CD4-positive, alpha-beta T cell treated with Interleukin-17A for 1 hour (primary cell): ENCODE measurements at places on chromosomes 6 and 20.
A peak's percentile ranks its signal among the peaks of the same experiment; 100 is the strongest.

GRCh38 chr6:95159557-95159956 lies 417.8 kb upstream of the MANEA start:
- DNase-seq, result no peak

- no peak for DNase-seq
Observed at GRCh38 chr20:57611586-57612311, 8.5 kb downstream of the ZBP1 start.

GRCh38 chr20:15814911-15815310 lies 758.3 kb downstream of the KIF16B start:
- DNase-seq, result no peak

- DNase-seq, result no peak
Observed at GRCh38 chr6:72789145-72789544, 167.3 kb downstream of the KCNQ5 start.

DNA sequence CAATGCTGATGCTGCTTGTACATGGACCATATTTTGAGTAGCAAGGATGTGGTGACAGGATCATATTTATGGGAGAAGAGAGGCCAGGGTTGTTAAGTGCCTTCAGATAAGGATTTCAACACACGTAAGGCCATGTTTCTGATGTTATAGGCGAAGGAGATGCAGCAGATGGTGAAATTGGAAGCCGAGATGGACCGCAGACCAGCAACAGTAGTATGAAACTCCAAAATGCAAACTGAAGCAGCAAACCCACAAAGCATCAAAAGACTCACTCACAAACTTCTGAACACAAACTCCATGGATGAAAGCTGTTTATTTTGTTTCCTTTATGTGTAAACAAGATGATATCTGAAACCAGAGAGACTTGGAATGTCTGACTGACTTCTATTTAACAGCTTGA lies 35.6 kb upstream of the LAMP5 start:
- no peak for DNase-seq

DNA sequence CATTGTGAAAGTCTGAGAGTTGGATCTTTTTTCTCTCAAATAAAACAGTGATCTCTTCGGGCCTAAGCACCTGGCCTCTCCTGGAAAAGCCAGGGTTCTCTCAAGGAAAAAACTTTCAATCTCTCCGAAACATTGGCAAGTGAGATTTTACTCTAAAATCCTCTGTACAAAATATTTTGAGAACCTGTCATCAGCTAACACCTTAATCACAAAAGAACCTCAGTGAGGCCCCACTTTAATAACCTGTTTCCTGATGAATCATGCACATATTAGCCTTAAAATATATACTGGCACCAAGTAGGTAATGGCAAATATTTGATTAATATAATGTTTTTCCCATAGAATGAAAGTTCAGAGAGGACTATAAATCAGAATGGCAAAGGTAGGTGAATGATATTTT lies 177.9 kb downstream of the FRK start:
- DNase-seq, result no peak

- DNase-seq, result no peak
Observed at GRCh38 chr20:2361035-2361593, 19.6 kb upstream of the TGM6 start.

DNA sequence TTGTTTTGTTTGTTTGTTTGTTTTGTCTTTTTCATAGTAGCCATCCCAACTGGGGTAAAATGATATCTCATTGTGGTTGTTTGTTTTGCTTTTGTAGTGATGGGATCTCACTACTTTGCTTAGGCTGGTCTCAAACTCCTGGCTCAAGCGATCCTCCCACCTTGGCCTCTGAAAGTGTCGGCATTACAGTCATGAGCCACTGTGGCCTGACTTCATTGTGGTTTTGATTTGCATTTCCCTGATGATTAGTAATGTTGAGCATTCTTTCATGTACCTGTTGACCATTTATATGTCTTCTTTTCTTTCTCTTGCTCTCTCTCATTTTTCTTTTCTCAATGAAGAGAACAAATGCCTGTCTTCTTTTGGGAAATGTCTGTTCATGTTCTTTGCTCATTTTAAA lies 30.8 kb upstream of the HLA-DOA start:
- no peak for DNase-seq

DNA sequence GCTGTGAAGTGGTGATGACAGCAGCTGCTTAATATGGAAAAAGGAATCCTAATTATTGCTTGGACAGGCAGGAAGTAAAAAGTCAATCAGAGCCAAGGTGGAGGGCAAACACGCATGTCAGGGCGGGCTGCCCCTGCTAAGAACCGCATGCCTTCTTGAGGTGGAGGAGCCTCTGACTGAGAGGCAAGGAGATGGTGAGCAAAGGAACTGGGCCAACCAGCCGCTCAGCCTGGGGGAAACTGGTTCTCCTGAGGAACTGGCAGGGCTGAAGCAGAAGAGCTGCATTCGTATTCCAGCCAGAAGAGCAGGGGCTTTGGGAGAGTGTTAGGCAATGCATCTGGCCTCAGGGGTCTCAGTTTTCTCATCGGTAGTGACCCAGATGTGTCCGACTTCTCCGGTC lies 13.1 kb upstream of the MLN start:
- DNase-seq, result no peak

GRCh38 chr6:3635482-3635881 lies 116.0 kb downstream of the PXDC1 start:
- DNase-seq, result no peak

DNA sequence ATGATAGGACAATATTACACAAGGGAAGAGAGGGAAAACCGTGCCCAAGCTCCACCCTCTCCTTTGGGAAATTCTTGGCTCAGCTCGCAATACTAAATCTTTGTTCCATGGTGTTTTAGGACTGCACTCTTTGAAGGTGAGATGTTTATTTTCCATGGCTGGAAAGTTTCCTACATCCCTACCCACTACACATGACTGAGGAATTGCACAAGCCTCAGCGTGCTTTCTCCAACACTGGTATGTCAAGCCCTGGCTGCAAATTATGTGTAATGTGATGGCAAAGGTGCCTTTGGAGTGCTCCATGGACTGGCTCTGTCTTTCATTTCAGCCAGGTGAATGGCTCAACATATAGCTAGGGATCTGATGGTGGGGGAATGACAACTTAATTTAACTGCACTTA lies 134.3 kb downstream of the ISM1 start:
- no peak for DNase-seq

DNA sequence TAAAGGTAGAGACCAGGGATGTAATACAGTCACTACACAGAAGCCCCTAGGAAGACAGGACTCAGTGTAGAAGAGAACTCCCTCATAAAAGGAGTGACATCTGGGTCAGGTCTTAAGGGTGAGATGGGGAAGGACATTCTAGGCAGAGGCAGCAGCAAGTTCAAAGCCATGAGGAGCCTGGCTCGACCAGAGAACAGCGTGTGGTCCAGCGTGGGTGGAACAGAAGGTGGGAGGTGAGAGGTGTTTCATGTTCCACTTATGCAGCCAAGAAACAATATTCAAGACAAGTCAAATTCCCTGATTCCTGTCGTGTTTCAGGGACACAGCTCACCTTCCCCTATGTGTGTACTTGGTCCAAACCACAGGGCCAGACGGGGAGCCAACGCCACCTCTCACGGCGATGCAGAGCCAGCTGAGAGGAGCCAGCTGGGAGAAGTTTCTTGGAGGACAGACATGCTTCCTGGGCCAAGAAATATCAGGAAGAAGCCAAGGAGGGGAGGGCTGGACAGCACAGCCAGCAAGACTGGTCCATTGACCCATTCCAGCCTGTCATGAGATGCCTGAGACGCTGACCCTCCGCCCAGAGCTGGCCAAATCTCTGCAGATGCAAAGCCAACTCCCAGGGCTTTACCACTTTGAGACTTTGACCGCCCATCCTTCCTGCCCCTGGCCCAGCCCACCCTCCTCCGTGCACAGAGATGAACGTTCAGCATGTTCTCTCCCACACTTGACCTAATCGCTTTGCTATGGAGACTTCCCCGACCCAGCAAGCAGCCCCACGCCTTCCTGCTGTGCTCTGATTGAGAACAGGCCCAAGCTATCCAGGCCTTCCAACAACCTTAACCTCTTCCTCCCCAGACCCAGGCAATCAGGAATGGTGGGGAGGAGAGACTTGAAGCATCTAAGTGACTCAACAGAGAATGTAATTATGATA lies 113.8 kb downstream of the PRND start:
- no peak for DNase-seq

DNA sequence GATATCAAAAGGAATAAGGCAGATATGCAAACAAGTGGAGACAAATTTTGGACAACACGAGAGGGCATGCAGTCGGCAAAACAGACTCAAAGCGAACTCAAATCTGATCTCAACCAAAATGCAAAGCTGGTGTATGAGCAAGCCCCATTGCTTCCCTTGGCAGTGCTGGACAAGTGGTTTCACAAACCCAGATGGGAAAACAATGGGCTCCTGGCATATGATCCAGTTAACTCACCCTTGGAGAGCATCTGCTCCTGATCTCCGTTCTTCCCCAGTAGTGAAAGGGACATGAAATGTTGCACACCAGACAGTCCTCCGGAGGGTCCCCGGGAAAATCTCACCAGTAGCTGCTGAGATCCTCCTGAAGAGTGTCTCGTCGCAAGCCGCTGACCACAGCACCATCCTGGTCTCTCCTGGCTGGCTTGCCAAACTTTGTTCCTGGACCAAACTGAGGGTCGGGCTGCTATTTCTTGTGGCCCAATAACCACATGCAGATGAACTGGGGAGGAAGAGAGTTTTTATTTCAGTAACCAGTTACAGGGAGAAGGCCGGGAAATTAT lies 84.3 kb upstream of the THBS2 start:
- DNase-seq, result no peak

DNA sequence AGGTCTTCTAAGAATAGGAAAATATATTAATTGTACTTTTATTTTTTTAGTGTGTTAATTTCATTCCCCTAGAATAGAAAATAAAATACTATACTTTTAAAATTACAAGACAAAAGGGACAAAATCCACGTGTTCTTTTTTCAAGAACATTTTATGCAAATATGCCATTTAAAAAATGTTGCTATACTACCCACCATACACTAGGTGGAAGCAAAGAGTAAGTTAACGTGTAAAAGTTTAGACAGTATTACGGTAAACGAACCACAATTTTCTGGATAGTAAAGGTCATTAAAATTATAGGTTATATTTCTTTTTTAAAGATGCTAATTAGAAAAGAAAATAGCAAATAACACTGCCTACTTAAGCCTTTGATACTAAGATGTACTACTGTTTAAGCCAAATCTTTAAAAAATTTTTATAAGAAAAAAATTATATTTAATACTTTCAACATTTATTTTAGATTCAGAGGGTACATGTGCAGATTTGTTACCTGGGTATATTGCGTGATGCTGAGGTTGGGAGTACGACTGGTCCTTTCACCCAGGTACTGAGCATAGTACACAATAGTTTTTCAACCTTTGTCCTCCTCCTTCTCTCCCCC lies 287.6 kb downstream of the PHF3 start:
- DNase-seq, result peak; percentile 21

DNA sequence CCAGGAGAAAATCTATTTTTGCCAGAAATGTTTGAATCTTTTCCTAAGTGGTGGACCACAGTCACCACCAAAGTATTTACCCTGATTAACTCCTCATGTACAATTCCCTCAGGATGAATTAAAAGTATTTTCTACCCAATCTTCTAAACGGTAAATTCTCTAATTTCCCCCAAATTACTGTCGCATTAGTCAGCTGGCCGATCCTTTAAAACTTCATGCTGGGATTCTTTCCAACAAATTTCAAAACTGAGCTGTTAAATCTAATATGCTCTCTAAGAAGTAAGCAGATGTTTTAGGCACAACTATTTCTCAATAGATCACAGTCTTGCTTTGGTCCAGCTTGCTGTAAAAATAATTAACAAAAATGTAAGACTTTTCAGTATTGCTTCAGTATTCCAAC lies 447.2 kb downstream of the FRK start:
- no peak for DNase-seq

- DNase-seq, result no peak
Observed at GRCh38 chr6:65229825-65230224, 477.2 kb downstream of the EYS start.

DNA sequence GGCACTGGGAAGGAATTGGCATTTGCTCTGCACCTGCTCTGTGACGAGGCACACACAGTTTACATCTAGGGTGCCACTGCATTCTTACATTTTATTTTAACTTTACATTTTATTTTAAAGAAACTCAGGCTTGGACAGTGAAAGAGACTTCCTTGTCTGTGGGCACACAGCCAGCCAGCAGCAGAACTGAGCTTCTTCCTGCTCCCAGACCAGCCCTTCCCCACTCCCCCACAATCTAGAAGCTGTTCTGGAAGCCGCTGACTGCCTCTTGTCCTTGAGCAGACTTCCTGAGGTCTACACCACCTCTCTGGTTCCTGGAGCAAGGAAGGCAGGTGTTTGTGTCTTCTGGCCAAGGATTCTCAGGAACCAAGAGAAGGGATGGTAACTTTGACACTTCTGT lies 27.9 kb upstream of the CD93 start:
- no peak for DNase-seq

GRCh38 chr6:31465185-31465536 lies 32.8 kb upstream of the MICB start:
- peak; percentile 48 for DNase-seq

- DNase-seq, result no peak
Observed at GRCh38 chr6:133608620-133609019, 280.3 kb upstream of the TCF21 start.

GRCh38 chr20:52448513-52449232 lies 257.1 kb upstream of the ZFP64 start:
- DNase-seq, result no peak

DNA sequence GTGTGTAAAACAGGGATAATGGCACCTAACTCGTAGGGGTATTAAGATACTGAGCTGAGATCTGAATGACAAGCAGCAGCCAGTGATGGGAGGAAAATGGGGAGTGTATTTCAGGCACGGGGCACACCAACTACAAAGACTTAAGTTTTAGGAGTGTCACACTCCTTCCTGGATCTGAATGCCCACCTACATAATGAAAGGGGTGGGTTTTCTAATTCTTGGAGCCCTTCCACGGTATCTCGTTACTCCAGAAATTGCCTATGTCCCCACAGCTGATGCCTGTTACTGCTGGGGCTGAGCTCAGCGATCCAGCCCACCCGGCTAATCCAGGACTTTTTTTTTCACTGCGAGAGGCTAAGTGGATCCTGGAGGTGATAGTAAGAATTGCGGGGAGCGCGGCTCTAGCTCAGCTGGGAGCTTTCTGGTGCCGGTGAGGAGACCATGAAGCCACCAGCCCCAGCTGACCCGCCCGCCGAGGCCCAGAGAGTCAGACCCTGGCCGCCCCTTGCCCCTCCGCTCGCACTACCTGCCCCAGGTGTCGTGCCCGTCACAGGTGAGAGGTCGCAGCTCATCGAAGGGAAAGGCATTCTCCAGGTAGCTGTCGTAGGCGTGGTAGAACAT lies 727 bp downstream of the EDEM2 start:
- DNase-seq, result peak; percentile 37

GRCh38 chr20:52869698-52870501 lies 102.3 kb upstream of the TSHZ2 start:
- no peak for DNase-seq
